ENCODE measurements at places on chromosomes 13 and 19. TPM values are rescaled to one million over a fixed set of nuclear protein-coding genes. Genes with fewer than 3 reads are reported as not detected.

EBI3 gene
- total RNA-seq = not detected

FGF22 gene
- total RNA-seq = under 0.01 TPM

CALR3 gene
- total RNA-seq = not detected

NLRP5 gene
- not detected for total RNA-seq

ZNF492 gene
- total RNA-seq = 0.09 TPM

TLE2 gene
- 2.1 TPM for total RNA-seq

CFD gene
- 61.8 TPM for total RNA-seq

All from smooth muscle cell of bladder (primary cell).